ENCODE measurements at places on chromosomes 6 and 20.
A peak's percentile ranks its signal among the peaks of the same experiment; 100 is the strongest.

- no peak for DNase-seq
These were observed 1162.2 kb upstream of the GJE1 start for GRCh38 chr6:140970485-140970884.

GRCh38 chr6:42279966-42280629 is 62.4 kb upstream of the MRPS10 start:
- DNase-seq = no peak

DNA sequence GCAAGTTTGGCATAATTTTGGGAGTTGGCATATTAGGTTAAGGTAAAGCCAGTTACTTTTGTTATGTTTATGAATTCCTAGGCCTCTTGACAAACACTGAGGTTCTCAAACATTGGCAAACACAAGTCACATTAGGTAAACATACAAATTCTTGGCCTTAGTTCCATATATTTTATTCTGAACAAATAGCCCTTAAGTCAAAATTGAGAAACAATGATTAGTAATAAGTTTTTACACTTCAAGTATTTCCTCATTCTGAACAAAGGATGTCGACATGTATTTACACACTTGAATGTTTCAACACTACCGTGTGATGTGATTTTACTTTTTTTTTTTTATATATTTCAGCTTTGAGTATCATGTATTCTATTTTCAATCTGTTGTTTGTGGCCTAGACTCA is 3.8 kb upstream of the ECHDC1 start:
- no peak for DNase-seq

GRCh38 chr6:26478100-26478984 is 20.6 kb downstream of the BTN2A1 start:
- DNase-seq = no peak

DNA sequence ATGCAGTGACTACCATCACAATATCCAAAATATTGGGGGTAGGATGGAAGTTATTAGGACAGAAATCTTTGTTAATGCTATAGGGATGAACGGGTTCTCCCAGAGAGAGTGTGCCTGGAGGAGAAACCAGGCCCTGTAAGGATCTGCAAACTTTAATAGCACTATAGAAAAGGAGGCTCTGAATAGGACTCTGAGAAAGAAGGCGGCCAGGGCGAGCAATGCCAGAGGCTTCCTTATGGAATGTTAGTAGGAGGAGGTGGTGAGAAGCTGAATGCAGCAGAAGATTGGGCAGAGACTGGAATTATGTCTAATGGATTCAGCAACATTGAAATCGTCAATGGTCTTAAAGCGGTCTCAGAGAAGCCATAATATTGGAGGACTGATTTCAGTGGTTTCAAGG is 84.6 kb upstream of the SYNDIG1 start:
- no peak for DNase-seq

DNA sequence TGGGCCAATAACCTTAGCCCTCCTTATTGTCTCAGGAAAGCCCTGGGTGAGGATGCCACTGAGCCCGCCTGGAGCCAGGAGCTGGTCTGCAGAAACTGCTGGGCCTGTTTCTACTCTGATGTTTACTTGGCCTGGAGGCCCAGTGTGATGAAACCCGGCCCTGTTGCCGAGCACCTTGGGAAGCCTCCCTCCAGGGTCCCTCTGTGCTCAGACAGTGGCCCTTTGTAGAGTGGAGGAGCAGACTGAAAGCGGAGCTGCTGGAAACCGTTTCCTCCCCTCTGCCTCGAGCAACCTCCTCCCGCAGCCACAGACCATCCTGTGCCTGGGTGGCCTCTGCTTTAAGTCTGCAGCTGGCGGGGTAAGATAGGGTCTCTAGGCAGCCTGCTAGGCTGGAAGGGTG is 84.1 kb upstream of the EPB41L1 start:
- DNase-seq = no peak

- DNase-seq = no peak
These were observed 12.4 kb upstream of the HMGN3 start for GRCh38 chr6:79246891-79247290.

DNA sequence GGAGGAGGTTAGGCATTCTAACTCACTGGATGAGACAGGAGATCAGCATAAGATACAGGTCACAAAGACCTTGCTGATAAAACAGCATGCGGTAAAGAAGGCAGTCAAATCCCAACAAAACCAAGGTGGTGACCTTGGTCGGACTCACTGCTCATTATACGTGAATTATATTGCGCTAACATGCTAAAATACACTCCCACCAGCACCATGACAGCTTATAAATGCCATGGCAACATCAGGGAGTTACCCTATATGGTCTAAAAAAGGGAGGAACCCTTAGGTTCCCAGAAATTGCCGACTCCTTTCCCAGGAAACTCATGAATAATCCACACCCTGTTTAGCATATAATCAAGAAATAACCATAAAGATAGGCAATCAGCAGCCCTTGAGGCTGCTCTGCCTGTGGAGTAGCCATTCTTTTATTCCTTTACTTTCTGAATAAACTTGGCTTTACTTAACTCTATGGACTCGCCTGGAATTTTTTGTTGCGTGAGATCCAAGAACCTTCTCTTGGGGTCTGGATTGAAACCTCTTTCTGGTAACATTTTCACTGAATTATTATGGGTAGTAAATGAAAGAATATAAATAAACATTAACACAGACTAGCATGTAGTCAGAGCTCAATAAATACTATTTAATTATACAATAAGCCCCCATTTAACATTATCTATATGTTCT is 3.0 kb upstream of the LAMA4 start:
- no peak for DNase-seq

GRCh38 chr20:46670585-46671584 is 18.4 kb downstream of the TP53RK start:
- no peak for DNase-seq

DNA sequence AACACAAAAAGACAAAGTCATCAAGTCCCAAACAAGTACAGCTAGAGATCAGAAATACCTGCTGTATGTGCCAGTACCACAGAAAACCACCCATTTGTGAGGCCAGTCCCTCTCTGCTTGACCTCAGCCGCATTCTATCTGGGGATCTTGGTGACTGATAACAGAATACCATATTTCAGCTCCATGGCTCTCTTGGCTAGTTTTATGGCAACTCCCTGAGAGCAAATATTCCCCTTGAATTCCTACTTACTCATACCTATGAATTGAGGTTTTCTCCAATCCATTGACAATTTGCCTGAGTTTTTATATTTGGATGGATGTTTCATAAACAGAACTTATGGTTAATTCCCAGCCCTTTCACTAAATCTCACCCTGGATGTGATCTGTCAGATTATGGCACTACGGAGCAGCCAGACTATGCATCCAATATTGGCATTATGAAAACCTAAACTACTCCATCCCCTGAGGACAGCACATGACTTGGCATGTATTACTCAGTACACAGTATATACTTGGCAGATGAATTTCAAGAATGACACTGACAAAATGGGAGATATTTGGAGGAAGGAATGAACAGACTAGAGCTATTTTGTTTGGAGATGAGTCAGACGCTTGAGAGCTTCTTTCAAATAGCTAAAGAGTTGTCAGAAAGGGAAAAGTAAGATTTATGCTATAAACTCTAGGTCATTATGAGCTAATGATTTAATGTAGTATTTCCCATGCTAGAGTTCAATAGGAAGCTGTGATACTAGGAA is 95.7 kb downstream of the PRDM1 start:
- no peak for DNase-seq

DNA sequence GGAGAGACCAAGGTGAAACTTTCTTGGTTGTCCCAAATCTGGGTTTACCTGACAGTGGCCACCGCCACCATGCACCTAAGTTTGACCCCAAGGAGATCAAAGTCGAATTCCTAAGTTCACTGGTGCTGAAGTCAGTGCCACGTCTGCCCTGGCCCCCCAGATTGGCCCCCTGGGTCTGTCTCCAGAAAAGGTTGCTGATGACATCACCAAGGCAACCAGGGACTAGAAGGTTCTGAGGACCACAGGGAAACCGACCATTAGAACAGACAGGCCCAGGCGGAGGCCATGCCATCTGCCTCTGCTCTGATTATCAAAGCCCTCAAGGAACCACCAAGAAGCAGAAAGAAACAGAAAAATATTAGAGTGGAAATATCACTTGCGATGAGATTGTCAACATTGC is 91.2 kb downstream of the DLL1 start:
- no peak for DNase-seq

DNA sequence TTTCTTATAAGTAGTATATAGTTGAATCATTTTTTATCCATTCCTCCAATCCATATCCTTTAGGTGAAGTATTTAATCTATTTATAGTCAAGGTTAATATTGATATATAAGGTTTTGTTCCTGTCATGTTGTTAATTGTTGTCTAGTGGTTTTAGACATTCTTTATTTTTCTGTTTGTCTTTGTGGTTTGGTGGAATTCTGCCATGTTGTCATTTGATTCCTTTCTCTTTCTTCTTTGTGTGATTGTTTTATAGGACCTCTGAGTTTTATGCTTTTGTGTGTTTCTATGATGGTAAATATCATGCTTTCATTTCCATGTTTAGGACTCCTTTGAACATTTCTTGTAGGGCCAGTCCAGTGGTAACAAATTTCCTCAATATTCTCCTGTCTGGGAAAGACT is 450.3 kb upstream of the BTBD3 start:
- no peak for DNase-seq

GRCh38 chr6:35731414-35731735 is 5.5 kb upstream of the ARMC12 start:
- DNase-seq = peak; percentile 94

- no peak for DNase-seq
These were observed 56.3 kb upstream of the AFDN start for GRCh38 chr6:167770291-167770955.

GRCh38 chr6:97775012-97775411 is 492.0 kb upstream of the MMS22L start:
- DNase-seq = no peak

DNA sequence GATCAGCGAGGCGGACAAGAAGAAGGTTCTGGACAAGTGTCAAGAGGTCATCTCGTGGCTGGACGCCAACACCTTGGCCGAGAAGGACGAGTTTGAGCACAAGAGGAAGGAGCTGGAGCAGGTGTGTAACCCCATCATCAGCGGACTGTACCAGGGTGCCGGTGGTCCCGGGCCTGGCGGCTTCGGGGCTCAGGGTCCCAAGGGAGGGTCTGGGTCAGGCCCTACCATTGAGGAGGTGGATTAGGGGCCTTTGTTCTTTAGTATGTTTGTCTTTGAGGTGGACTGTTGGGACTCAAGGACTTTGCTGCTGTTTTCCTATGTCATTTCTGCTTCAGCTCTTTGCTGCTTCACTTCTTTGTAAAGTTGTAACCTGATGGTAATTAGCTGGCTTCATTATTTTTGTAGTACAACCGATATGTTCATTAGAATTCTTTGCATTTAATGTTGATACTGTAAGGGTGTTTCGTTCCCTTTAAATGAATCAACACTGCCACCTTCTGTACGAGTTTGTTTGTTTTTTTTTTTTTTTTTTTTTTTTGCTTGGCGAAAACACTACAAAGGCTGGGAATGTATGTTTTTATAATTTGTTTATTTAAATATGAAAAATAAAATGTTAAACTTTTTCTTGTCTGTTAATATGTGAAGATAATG is 2.2 kb downstream of the HSPA1B start:
- DNase-seq = no peak

DNA sequence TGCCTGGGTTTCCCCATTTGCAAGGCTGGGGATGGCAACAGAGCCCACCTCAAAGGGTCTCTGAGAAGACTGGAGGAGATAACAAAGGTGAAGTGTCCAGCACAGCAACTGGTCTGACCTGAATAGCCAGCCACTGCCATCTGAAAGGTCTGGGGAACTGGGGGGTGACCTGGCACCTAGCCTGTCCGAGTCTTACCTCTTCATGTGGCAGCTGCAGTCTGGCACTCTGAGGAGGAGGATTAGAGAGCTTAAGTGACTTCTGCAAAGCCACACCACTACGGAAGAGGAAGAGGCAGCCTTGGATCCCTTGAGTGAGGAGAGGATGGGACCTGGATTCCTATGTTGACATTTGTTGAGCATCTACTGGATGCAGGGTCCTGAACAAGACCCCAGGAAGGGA is 22.2 kb downstream of the C20orf203 start:
- no peak for DNase-seq

DNA sequence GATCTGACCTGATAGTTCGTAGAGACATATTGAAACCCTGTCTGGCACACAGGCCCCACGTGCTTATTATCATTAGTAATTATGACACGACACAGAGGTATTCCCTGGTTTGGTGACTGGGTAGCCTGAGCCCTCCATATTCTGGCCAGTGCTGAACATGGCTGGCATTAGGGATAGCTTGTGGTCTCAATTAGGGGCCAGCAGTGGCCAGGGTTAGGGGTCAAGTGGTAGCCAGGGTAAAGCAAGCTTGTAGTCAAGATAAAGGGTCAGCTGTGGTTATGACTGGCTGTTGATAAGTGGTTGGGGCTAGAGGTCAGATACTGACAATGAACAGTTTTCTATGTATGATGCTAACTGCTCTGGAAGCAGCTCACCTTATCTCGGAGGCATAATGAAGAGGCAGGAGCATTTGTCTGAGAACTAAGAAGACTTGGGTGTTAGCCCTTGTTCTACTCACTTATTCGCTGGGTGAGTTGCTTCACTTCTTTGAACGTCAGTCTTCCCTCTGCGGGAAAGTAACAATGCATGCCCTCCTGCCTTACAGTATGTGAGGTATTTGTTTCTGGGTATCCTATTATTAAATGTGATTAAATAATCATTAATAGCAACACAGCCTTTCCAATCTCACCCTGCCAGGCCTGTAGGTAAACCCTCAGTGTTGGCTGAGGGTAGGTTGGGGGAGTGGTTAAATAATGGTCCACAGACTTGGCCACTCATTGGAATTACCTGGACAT is 66.7 kb downstream of the VEGFA start:
- DNase-seq = no peak

GRCh38 chr6:117906958-117907600 is at the start of gene SLC35F1:
Gene SLC35F1, plus strand, starts transcription at chr6:117907264.
- no peak for DNase-seq

- peak; percentile 87 for DNase-seq
These were observed 2.3 kb downstream of the TUBB start for GRCh38 chr6:30722280-30723112.

- DNase-seq = no peak
These were observed 1265.4 kb upstream of the GJE1 start for GRCh38 chr6:140867336-140867735.

DNA sequence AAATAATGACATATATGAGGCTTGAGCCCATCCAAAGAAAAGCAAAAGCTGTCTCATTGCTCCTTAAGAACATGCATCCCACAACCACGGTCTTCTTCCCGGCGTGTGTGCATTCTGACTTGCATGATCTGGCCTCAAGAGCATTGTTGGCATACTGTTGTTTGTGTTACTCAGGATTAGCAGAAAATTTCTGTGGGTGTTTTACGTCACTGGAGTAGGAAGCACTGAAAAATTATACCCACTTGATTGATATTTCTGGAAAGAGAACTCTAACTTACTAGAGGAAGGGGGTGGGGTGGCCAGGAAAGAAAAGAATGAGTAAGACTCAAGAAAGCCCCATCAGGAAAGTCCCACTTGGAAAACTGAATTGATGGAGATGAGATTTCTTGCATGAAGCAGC is 326.2 kb upstream of the PRDM1 start:
- no peak for DNase-seq

All from activated T-cell treated with anti-CD3 and anti-CD28 coated beads for 1 hour (primary cell).